T-helper 2 cell (primary cell): ENCODE measurements at places on chromosomes 5 and 9.

DNA sequence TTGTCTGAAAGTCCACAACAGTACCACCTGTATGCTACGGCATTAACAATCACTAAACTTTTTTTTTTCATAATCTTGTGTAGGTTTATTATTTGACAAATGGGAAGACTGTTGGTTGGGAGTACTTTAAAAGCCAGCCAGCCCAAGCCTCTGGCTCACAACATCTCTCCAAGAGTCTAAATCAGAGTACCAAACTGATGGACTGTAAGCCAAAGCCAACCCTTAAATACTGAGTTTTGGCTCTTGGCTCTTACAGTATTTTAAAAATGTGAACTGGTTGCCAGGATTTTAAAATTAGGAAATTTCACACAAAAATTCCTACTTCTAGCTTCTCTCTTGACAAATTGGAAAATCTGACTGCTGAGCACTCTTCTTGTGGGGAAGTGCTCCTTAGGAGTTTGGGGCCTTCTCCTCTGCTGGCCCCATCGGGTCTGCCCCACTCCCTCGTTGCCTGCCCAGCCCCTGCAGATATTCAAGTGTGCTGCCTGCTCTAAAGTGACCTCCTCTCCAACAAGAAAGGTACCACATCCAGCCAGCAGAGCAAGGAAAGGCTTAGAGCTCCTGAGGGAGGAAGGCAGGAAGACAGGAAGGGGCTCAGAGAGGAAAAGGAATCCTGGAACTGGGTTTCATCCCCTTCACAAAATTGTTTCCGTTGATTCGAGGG is 21.8 kb upstream of the TMOD1 start:
- no peak for DNase-seq

- no peak for DNase-seq
Observed at GRCh38 chr5:160287378-160288051, 24.8 kb downstream of the CCNJL start.

GRCh38 chr5:165400086-165400485 is 1894.7 kb downstream of the MAT2B start:
- DNase-seq, result no peak

DNA sequence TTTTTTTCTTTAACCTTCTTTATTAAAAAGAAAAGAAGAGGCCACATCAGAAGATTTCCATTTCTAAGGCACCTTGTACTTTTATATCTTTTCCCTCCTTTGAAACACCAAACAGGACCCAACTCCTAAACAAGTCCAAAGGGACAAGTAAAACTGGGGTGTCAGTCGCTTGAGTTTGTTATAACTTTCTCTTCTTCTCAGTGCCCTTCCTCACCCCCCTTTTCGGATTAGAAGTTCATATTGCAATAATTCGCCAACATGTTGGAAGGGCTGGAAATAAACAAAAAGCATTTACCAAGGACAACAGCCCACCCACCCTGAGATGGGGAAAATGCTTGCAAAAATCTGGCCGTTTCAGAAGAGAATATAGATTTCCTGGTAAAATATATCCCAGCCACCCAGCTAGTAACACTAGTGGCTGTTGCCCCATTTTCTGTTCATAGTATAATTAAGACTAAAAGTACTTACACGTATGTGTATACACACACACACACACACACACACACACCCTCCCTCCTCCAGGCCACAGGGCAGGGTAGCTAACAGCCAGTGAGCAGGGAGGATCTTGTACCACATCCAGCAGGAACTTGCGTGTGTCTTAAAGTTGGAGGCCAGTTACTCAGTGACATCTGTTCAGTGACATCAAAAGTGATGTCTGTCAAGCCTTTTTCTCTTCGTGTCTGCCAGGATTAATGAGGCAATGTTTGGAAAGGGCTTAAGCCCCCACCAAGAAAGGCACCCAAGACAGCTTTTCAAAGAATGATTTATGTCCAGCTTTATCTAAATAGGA is 149.1 kb upstream of the KLF4 start:
- DNase-seq, result no peak

DNA sequence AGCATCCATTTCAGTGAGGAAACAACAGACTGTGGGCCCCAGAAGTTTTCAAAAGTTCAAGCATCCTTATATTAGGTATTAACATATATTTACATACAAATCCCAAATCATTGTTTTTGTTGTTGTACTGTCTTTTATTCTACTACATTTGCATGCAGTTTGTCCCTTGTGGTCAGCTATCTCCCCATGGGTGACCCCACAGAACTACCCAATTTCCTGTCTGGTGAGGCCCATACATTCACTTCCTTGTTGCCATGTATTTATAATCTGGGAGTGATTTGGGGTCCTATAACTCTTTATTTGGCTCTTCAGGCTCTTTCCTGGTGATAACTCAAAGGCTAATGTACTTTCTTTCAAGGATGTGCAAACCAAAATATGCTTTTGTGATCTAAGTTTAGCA is 3.3 kb upstream of the CD180 start:
- no peak for DNase-seq
